Right forelimb (tissue), 1 donor: ENCODE measurements at places on chromosomes 5 and 9.

GRCh38 chr5:151739395-151739794 lies 19.0 kb downstream of the ATOX1 start:
- no peak for DNase-seq

GRCh38 chr9:138049085-138049778 lies 171.7 kb downstream of the CACNA1B start:
- no peak for DNase-seq

- DNase-seq, result no peak
These were observed 7.6 kb upstream of the ALDH1A1 start for GRCh38 chr9:72960446-72960845.

DNA sequence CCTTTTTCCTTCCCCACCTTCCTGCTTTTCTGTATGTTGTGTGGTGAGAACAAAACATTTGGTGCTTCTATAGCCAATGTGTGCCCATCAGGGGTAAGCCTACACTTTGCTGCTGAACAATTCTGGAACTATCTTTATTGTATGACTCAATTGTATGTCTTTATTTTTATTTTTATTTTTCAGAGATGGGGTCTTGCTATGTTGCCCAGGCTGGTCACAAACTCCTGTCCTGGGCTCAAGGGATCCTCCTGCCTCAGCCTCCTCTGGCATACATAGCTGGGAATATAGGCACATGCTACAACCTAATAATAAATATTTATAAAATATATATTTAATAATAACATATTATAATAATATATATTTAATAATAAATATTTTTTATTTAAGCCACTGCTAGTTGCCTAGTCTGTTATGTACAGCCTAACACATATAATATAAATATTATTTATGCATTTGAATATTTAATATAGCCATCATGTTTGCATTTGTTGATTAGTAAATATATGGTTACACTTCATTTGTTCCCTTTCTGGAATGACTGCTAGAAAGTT lies 11.8 kb upstream of the DMXL1 start:
- no peak for DNase-seq

DNA sequence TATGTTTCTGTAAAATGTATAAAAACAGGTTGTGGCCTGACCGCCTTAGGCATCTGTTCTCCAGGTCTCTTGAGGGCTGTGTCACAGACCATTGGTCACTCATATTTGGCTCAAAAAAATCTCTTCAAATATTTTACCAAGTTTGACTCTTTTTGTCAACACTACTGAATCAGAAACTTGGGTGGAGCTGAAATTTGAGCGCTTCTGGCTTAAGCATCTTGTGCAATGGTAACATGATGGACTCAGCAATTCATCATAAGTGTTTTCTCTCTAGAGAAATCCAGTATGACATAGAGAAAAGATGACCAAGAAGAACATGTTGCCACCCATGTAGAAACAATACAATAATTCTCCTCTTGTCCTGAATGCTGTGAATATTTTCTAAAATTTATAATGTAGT lies 387.9 kb downstream of the MAT2B start:
- no peak for DNase-seq

DNA sequence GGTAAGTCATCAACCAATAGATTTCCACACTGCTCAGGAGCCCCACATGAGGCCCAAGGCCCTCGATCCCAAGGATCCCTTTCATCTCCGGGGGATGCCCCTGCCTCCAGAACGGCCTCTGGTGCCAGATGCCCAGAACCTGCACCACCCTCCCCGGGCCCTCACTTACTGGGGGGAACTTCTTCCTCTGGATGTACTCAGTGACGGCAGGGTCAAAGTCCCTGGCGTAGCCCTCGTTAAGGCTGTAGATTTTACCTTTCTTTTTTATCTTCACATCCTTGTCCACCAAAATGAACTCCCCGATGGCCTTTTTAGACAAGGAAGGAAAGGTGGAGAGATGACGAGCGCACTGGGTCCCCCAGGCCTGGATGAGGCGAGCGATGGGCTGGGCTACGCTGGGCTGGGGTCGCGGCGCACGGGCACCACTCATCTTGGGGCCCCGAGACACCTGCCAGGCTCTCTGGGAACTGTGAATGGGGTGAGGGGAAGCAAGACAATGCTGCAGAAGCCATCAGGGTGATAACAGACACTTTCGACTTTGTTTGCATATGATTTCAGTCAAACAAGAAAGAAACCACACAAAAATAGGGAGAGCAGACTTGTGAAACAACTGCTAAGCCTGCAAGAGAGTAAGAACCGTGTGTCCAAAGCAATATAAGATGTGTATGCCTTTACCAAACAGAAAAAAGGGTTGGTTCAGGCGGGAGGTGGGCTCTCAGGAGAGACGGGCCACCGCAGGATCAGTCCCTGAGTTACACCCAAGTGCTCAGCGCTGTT lies 13.2 kb upstream of the FBP2 start:
- DNase-seq, result no peak

DNA sequence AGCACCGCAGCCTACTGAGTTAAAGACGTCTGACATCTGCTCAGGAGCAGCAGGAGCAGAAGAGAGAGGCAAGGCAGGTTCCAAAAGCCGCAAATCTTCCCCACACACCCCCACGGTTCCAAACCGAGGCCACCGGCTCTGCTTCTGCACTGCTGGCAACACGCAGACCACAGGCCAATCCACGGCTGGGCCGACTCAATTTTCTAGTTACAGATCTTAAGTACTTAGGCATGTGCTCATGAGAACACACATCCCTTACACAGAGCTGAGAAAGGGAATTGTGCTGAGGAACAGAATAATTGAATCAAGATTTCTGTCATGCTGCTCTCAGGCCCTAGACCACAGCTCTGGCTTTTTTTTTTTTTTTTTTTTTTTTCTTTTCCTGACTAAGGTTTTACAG lies 32.6 kb downstream of the PAX5 start:
- peak; percentile 64 for DNase-seq

- no peak for DNase-seq
These were observed 536.1 kb downstream of the ZNF608 start for GRCh38 chr5:124210111-124210910.
